ENCODE measurements at places on chromosomes 12 and 14.

GRCh38 chr12:10641735-10642500, 28.5 kb upstream of the MAGOHB start:
- no peak for DNase-seq

GRCh38 chr12:117921929-117922777, 46.6 kb downstream of the KSR2 start:
- no peak for DNase-seq

- DNase-seq: no peak
These were observed 70.8 kb downstream of the WNK1 start for GRCh38 chr12:823028-823698.

- no peak for DNase-seq
These were observed 182.4 kb upstream of the CCND2 start for GRCh38 chr12:4091016-4091743.

DNA sequence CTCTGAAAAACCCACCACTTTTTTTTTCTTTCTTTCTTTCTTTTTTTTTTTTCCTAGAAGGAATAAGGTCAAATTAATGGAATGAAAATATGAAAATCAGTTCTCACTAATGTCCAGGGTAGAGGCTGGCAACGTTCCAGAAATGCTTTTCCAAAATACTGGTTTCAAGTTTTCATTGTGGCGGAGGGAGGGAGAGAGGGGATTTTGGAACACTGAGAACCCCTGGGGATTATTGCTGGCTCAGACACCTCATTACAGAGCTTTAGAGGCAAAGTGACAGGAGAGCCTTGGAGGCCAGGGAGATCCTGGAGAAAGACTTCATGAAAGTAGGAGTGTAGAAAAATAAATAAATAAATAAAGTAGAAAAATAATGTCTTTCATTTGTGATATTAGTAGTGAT, 45.4 kb downstream of the ALX1 start:
- no peak for DNase-seq

GRCh38 chr12:80834724-80835123, 103.0 kb downstream of the LIN7A start:
- no peak for DNase-seq

- peak; percentile 69 for DNase-seq
These were observed 98.6 kb downstream of the NT5DC3 start for GRCh38 chr12:103742349-103742932.

- DNase-seq: peak; percentile 52
These were observed 42.5 kb upstream of the BCAT1 start for GRCh38 chr12:24991209-24992049.

GRCh38 chr12:83461336-83461935, 774.7 kb downstream of the TMTC2 start:
- no peak for DNase-seq

- no peak for DNase-seq
These were observed 13.3 kb downstream of the SLCO1B1 start for GRCh38 chr12:21144309-21144708.

GRCh38 chr14:75138492-75138891, 11.6 kb upstream of the NEK9 start:
- DNase-seq: no peak

- no peak for DNase-seq
These were observed 40.8 kb downstream of the CCDC92 start for GRCh38 chr12:123931686-123932321.

DNA sequence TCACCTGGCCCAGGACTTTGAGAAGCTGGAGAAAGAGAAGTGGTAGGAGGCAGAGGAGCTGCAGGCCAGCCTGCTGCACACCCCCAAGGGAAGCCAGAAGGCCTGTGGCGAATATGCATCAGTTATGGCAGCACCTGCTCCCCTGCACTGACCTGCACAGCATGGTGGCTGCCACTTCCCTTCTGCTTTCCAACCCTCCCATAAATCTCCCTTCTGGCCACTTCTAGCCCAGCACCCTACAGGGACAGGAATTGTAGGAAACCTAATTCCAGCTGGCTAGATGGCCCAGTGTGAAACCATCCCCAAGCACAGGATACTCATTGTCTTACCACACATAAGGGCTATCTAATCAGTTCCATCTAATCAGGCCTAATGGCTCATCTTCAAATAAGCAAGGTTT, 136.3 kb downstream of the TBX3 start:
- DNase-seq: no peak

DNA sequence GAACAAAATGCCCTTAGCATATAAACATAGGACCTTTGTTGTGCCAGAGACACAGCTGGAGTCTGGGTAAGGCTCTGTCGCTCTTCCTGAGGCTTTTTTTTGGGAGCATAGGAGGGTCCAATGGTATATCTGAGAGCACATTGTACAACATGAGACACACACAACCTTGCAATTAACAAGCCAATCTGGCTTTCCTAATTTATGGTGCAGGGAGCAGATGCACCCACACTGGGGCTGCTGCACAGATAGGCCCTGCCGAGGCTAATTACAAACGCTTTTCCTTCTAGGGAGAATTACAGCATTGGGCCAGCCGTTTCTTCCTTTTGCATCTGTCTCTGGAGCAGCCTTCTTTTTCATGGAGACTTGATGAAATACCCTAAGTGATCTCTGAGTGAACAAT, 75.0 kb upstream of the OVCH1 start:
- DNase-seq: no peak

DNA sequence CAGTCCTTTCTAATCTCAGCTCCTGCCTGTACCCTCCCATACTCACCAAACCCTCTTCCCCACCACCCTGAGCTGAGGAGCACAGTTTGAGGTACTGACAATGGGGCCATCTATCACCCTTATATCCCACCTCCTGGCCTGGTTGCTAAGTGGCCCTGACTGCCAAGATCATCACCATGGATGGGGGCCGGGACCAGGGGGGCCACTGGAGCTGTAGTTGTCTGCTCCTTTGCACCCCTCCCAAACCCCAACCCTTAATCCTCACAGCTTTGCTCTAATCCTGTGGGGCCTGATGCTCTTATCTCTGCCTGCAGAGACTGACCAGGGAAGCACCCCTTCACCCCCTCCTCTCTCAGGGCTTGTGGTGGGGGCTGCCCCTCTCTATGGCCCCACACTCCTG, 395 bp upstream of the GNB3 start:
- no peak for DNase-seq

DNA sequence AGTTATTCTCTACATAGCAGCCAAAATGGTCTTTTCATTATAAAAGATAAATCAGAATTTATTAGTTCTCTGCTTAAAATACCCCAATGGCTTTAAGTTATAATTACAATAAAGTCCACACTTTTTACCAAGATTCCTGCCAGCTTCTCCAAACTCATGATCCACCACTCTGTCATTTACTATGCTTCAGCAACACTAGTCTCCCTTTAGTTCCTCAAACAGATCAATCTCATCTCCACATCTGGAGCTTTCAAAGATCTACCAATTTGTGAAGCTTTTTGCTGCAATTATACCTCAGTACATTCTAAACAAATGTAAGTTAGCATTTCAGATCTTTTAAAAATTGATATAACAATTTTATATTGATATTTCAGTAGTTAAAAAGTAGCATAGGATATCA, 24.9 kb downstream of the CATSPERB start:
- DNase-seq: no peak

GRCh38 chr12:1429980-1430379, 164.4 kb downstream of the FBXL14 start:
- no peak for DNase-seq

- no peak for DNase-seq
These were observed 6.3 kb downstream of the GSTZ1 start for GRCh38 chr14:77327111-77327510.

- no peak for DNase-seq
These were observed 1.4 kb upstream of the ARID2 start for GRCh38 chr12:45727980-45728629.

DNA sequence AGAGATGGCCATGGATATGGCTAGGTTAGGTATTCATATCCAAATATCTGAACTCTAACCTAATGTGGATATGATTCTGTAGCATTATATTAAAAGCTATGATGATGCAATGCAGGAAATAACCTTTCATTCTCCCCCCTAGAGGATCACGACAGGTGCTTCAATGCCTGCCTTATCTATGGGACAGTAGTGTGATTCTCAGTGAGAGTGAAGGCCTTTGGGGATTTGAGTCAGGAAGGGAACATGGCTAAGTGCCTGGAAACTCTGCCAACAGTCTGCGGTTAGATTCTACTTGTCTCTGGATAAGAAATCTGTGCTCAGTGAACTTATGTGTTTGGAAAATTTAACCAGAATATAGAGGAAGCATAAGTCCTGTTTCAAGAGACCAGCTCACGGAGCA, 81.8 kb downstream of the SLC38A1 start:
- peak; percentile 33 for DNase-seq

DNA sequence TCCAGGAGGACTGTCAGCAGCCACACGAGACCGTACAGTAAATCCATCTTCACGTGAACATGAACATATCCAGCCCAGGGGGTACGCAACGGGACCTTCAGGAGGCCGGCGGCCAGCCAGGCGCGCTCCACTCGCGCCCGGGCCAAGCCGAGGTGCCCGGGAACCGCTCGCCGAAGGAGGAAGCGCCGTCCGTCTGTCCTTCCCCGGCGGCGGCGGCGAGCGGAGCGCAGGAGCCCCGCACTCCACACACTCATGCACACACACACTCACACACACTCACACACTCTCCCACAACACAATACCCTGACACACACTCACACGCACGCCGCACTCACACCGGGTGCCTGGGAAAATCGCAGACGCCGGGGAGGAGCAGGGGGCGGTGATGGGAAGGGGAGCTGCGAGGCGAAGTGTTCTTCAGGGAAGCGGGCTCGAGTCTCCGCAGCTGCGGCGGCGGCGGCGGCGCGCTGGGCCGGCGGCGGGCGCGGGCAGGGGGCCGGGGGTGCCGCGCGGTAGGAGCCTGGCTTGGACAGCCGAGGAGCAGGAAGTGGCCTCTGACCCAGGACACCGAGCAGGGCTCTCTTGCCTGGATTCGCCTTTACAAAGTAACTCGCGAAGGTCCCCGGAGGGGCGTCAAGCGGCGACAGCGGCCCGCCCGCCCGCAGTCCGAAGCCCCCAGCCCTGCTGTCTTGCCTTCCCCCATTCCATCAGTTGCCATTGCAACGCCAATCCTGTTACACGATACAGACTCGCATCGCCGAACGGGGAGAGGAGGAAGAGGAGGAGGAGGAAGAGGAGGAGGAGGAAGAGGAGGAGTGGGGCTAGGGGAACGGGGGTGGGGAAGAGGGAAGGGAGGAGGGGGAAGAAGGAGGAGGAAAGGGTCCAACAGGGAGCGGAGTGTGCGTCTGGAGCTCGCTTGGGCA, 601 bp downstream of the MDGA2 start:
- no peak for DNase-seq

DNA sequence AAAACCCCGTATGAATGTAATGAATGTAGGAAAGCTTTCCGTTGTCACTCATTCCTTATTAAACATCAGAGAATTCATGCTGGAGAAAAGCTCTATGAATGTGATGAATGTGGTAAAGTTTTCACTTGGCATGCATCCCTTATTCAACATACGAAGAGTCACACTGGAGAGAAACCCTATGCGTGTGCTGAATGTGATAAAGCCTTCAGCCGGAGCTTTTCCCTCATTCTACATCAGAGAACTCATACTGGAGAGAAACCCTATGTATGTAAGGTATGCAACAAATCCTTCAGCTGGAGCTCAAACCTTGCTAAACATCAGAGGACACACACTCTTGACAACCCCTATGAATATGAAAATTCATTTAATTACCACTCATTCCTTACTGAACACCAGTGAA, 23.8 kb downstream of the ZNF891 start:
- no peak for DNase-seq

DNA sequence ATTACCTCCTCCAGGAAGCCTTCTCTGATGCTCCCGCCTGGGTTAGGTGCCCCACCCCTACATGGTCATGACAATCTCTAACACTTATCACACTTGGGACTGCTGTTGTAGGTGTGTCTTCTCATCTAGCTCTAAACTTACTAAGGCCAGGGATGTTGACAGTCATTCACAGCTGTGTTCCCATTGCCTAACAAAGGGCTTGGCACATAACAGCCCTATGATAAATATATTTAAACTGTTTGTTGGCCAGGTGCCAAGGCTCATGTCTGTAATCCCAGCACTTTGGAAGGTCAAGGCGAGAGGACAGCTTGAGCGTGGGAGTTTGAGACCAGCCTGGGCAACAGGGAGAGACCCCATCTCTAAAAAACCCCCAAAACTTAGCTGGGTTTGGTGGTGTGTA, 98.8 kb upstream of the RGS6 start:
- peak; percentile 31 for DNase-seq

DNA sequence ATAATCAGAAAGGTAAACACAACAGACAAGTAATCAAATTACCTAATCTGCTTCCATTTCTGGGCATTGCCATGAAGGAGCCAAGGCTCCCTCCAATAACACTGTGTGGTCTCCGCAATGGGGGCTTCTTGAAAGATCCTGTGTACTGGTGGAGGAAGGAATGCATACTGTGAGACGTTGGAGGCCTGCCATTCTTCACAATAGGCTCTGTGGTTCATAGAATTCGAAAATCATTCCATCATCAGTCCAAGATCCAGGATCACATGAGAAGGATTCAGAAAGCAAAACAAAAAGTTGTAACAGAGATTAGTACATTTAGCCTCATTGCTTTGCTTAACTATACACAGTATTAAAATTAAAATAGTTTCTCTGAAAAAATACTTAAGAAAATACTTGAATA, 76.3 kb downstream of the CDK17 start:
- no peak for DNase-seq

GRCh38 chr12:66255737-66256136, 46.6 kb upstream of the HELB start:
- no peak for DNase-seq
